ENCODE measurements at places on chromosomes 6 and 20.

- DNase-seq = no peak
Observed at GRCh38 chr20:43529051-43529450, 21.6 kb downstream of the L3MBTL1 start.

DNA sequence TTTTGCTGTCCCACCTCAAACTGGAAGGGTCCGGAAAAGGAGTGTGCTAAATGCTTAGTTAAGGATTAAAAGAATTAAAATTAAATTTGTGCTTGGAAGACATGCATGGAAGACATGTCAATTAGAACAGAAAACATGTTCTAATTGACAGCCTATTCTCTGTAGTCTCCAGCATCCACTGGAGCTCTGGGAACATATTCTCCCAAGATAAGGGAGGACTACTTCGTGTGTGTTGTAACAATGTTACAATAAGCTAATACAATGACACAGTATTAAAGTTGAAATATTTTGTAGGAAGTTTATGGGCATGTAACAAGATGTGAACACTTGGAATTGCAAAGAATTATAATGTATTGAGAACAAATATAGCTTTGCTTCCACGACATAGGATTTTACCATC lies 567.4 kb upstream of the CITED2 start:
- no peak for DNase-seq

DNA sequence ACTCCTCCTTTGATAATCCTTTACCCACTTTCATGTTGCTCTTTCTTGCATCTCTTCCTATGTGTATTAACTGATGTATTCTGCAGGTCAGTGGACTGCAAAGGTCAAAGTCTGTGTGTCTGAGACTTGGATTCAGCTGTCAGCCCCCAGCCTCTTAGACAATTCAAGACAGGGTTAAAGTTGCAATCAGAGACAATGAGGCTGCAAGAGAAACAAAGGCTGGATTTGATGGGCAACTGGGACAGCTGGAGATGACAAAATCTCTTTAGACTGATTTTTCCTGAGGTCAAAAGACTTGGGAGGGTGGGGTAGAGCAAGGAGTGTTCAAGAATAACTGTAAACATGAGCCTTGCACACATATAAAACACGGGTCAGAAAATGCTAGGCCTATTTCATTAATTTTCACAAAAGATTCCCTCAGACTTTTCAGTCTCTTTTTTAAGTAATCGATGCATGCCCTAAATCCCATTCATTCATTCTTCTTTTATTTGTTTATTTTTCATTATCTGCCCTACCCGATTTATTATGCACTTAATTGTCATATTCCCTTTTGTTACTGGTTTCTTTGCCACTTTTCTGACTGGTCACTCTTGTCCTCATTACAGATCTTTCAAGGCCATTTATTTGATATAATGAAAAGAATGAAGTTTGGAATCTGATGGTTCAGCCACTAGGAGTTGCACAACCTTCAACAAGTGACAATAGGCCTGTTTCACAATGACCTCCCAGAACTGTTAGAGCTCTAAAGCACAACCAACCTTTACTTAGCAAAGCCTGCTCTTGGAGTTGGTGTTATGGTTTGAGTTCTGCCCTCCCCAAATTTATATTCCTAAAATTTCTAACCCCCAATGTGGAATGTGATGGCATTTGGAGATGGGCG lies 33.8 kb upstream of the AKAP12 start:
- DNase-seq = no peak

GRCh38 chr20:52785679-52786078 lies 186.5 kb upstream of the TSHZ2 start:
- no peak for DNase-seq

DNA sequence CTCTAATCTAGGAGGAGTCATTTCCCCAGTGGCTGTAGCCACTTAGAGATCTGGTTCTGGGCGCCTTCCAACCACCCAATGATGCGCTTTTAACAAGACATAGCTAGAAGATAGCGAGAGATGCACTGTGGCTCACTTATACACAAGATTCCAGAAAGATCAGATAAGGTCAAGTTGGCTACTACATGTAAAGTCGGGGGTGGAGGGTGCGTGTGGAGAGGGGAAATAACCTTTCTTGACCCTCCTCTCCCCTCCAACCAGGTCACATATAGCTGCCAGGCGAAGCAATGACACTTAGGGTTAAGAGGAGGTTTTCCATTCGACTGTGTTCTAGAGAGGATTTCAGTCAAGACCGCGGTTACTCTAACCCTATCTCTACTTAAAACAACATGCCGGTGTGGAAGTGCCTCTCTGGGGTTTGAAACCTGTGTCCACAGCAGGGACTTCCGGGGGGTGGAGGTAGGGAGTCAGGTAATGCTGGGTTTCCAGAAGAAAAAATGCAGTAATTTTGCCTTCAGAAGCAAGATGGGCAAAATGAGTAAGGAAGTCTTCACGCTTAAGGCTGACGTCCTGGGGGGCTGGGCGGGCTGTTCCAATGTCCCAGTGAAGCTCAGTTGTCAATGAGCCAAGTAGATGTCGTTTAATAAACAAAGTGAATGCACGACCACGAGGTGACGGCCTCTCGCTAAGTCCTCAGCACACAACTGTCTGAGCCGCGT lies 1.8 kb upstream of the SIM1 start:
- DNase-seq = no peak
